Fibroblast of skin of abdomen (primary cell): ENCODE measurements at places on chromosomes 5 and 9.

DNA sequence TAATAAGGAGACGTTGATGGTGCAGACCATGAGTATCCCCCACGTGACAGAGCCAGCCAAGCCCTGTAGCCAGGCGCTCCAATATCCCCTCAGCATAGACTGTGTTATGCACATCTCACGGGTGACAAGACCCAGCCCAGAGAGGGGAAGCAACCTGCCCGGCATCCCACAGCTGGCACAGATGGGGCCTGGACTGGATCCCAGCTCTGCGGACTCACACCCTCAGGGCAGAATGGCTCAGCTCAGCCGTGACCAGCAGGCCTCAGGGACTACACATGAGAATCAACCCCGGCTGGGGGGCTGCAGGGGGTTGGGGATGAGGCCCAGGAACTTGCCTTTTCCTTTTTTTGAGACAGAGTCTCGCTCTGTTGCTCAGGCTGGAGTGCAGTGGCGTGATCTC is 11.7 kb downstream of the FIBCD1 start:
- no peak for DNase-seq

DNA sequence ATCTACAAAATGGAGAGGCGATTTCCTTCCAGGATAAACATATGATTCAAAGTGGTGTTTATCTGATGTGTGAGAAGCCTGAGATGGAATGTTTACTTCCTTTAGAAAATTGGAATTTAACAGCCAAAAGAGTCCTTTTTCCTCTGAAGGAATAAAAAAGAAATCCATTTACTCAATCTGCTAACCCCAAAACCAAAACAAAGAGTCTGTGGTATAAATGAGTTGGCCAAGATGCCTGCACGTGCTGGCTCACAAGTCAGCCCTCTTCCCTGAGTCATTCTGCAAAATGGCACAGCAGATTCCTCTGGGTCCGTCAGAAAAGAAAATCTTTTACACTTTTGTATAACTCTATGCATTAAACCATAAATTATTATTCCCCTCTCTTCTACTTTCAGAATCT is 60.8 kb downstream of the EBF1 start:
- peak; percentile 88 for DNase-seq

DNA sequence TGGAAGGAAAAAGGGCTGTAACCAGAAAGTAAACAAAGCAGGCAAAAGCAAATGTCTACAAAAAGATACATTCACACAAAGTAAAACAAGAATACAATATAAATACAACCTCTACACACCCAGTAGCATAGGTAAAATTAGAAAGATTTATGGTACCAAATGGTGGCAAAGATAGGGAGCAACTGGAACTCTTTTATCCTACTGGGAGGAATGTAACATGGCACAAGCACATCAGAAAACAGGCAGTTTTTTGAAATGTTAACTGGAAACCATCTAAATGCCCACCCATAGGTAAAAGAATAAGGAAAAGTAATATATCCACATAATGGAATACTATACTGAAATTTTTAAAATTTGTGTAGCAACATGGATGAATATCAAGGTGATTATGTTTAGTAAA is 8.7 kb upstream of the ARL14EPL start:
- DNase-seq = no peak

GRCh38 chr9:110128664-110129329 is 79.2 kb downstream of the C9orf152 start:
- no peak for DNase-seq

GRCh38 chr5:76443066-76443800 is 40.1 kb downstream of the IQGAP2 start:
- DNase-seq = no peak

- DNase-seq = peak; percentile 16
These were observed 182.8 kb downstream of the SPOCK1 start for GRCh38 chr5:137316346-137316736.

GRCh38 chr9:128005923-128006322 is 25.1 kb upstream of the EEIG1 start:
- DNase-seq = no peak
